ENCODE measurements at places on chromosomes 3 and 15.
A peak's percentile ranks its signal among the peaks of the same experiment; 100 is the strongest.

DNA sequence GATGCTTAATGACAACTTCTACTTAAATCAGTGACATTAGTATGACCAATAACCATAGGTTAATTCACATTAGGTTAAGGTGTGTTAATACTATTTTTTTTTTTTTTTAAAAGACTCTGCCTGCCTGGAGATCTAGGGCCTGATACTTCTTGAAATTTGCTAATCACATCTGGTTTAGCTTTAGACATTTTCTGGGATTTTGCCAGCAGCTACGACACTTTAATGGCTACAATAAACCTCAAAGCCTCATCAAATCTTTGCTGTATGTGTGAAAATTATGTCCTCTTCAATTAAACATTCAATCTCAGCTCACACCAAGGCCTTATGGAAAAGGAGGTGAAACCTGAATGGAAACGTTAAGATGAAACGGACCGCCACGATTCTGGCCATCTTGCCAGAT lies 167.9 kb downstream of the GREM1 start:
- no peaks in the 10 kb centered on the region for H3K27me3 ChIP-seq
- H3K4me3 ChIP-seq: no peak overlapping the region
- no peaks in the 10 kb centered on the region for H3K36me3 ChIP-seq
- no peaks in the 10 kb centered on the region for H3K4me1 ChIP-seq
- DNase-seq: no peak

GRCh38 chr15:74763416-74763815 lies 14.8 kb downstream of the CYP1A2 start:
- H3K27me3 ChIP-seq: no peaks in the 10 kb centered on the region
- DNase-seq: no peak
- no peak overlapping the region for H3K4me3 ChIP-seq
- no peak overlapping the region for H3K27ac ChIP-seq

- H3K4me1 ChIP-seq: no peaks in the 10 kb centered on the region
- H3K36me3 ChIP-seq: no peaks in the 10 kb centered on the region
- no peak overlapping the region for H3K27ac ChIP-seq
- no peaks in the 10 kb centered on the region for H3K27me3 ChIP-seq
- DNase-seq: no peak
Observed at GRCh38 chr3:78540485-78540884, 1227.3 kb downstream of the ROBO1 start.

- H3K27ac ChIP-seq: no peak overlapping the region
- no peaks in the 10 kb centered on the region for H3K4me1 ChIP-seq
- no peak for DNase-seq
- no peaks in the 10 kb centered on the region for H3K36me3 ChIP-seq
- no peak overlapping the region for H3K4me3 ChIP-seq
- H3K27me3 ChIP-seq: no peaks in the 10 kb centered on the region
Observed at GRCh38 chr15:100167884-100168375, 173.8 kb downstream of the ADAMTS17 start.

DNA sequence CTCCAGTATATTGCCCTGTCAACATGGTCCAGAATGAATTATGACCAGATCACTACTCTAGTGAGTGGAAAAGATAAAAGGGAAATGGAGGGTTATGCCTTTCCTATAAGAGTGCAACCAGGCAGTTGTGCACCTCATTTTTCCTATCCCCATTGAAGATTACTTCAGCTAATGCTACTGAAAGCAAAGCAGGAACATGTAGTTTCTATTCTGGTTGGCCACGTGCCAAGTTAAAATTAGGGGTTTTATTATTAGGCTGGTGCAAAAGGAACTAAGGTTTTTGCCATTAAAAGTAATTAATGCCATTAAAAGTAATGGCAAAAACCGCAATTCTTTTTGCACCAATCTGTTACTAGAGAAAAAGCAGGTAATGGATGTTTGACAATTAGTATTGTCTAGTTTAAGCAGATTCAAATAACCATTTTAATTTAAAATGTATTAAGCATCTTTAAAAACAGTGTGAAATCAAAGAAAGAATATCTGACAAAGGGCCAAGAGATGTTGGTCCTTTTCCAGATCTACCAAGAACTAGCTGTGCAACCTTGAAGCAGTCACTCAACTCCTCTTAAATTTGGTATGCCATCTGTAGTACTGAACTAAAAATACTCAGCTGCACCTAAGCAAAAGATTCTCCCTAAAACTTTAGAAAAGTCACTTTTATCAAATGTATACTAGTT lies 567.5 kb upstream of the CCDC54 start:
- no peaks in the 10 kb centered on the region for H3K36me3 ChIP-seq
- H3K27me3 ChIP-seq: no peaks in the 10 kb centered on the region
- no peak overlapping the region for H3K4me3 ChIP-seq
- no peak overlapping the region for H3K27ac ChIP-seq
- no peak for DNase-seq

DNA sequence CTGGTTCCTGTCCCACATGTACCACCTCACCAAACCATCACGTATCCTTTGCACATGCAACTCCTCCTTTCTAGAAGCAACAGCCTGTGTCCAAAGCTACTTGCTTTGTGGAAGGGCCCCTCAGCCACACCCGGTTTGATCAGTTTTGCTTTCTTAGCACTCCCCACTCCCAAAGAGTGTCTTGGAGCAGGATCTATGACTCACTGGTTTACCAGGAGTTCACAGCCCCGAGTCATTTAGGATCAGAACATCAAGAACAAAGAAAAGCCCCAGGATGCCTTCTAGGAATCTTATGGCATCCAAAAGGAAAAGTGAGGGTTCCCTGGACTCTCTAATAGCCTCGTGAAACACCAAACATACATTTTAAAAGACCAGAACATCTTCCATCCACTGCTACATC lies 50.7 kb upstream of the IGF1R start:
- no peak overlapping the region for H3K4me3 ChIP-seq
- peaks cover 13% of the 10 kb centered on the region for H3K4me1 ChIP-seq
- no peak for DNase-seq
- no peaks in the 10 kb centered on the region for H3K36me3 ChIP-seq
- H3K27me3 ChIP-seq: no peaks in the 10 kb centered on the region

DNA sequence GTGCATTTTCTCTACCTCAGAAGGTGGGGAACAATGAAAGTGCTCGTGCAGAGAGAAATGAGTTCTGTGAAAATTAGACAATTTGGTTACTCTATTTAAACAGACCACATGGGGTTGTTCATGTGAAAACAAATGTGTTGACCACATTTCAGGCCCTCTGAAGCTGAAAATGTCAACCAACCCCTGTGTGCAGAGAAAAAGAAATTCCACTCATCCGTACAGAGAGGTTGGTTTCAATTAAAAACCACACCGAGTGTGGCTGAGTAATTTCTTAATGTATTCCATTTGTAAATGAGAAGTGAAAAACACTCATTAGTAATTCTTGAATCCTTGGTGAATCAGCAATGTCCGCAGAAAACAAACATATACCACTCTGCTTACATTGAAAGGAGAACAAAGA lies 46.9 kb upstream of the SLC7A14 start:
- DNase-seq: no peak
- no peaks in the 10 kb centered on the region for H3K36me3 ChIP-seq
- no peak overlapping the region for H3K27ac ChIP-seq

- no peak overlapping the region for H3K27ac ChIP-seq
- no peaks in the 10 kb centered on the region for H3K27me3 ChIP-seq
- H3K4me1 ChIP-seq: peaks cover 3% of the 10 kb centered on the region
- no peaks in the 10 kb centered on the region for H3K36me3 ChIP-seq
- no peak overlapping the region for H3K4me3 ChIP-seq
- peak; percentile 58 for DNase-seq
Observed at GRCh38 chr3:23748398-23749110, 57.2 kb upstream of the UBE2E1 start.

DNA sequence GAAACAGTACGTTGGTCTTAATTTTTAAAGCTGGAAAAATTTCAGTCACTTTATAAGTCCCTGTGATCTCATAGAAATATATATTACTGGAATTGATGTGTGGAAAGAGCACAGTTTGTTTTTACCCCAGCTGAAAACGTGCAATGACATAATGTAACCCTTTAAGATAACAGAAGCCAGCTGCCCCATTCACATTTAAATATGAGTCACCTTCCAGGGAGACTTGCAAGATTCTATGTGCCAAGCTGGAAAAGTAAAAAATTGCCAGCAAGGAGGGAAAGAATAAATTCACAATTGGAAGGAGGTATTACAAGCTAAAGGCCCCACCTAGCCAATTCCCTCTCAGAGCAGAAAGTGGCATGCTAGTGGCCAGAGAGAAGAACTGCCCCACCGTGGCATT lies 50.2 kb downstream of the SAMMSON start:
- no peaks in the 10 kb centered on the region for H3K36me3 ChIP-seq
- no peak for DNase-seq
- no peak overlapping the region for H3K4me3 ChIP-seq
- no peaks in the 10 kb centered on the region for H3K4me1 ChIP-seq
- H3K27me3 ChIP-seq: no peaks in the 10 kb centered on the region
